Activated CD8-positive, alpha-beta memory T cell treated with anti-CD3 and anti-CD28 coated beads, Interleukin-2, amount 50 U/mL, for 4 hours (primary cell): ENCODE measurements at places on chromosomes 2 and 18.

DNA sequence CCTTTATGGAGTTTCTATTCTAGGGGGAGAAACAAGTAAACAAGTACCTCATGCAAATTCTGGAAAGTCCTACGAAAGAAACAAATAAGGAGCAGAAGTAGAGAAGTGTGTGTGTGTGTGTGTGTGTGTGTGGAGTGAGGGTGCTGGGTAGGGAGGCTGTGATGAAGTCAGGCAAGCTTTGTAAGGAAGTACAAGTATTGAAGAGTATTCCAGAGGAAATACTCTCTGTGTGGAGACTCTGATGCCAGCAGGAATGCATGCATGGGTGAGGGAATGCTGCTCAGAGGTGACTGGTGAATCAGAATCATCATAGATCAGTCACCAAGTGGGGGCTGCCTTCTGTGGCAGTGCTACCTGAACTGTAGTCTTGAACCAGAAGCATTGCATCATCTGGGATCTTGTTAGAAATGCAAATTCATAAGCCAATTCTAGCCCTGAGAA is 34.5 kb downstream of the SLC4A3 start:
- no peak for DNase-seq

DNA sequence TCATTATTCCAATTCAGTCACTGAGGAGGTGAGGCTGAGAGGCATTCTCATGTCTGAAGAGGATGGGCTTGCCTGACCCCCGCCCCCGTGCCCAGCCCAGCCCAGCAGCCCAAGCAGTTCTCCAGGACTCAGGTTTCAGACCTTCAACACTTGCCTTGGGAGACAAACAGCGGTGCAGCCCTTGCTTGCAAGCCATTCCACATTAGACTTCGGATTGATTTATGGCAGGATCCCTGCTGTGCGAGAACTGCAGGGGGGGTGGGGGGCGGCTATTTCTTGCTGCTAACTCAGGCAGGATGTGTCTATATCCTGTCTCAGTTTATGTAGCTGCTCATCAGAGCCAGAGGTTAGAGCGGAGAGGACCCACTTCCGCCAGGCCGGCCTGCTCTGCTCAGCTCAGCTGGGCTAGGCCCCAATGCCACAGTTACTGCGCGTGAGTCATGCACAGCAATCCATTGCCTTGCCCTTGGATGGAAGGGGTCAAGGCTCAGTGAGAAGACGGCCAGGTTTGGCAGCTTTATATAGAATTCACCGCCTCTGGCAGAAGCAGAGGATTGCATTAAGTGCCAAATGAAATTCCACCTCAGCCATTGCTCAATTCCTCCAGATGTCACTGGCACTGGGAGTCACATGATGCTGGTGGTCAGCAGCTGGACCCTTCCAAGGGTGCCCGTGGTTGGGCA is 1.8 kb downstream of the GYPC start:
- DNase-seq: peak; percentile 62

DNA sequence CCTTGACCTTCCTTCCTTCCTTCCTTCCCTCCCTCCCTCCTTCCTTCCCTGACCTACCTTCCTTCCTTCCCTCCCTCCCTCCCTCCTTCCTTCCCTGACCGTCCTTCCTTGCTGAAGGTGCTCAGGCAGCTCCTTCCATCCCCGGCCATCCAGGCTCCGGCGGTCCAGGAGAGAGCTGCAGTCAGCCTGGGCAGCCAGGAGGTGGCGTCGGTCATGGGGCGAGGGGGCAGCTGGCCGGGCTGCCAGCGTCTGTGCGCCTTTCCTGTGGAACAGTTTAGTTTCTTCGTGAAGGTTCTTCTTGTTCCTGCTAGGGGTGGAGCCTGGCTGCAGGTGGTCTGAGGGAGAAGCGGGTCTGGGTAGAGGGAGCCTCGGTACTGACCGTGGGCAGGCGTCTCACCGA is 15.7 kb downstream of the GPR35 start:
- DNase-seq: peak; percentile 27

DNA sequence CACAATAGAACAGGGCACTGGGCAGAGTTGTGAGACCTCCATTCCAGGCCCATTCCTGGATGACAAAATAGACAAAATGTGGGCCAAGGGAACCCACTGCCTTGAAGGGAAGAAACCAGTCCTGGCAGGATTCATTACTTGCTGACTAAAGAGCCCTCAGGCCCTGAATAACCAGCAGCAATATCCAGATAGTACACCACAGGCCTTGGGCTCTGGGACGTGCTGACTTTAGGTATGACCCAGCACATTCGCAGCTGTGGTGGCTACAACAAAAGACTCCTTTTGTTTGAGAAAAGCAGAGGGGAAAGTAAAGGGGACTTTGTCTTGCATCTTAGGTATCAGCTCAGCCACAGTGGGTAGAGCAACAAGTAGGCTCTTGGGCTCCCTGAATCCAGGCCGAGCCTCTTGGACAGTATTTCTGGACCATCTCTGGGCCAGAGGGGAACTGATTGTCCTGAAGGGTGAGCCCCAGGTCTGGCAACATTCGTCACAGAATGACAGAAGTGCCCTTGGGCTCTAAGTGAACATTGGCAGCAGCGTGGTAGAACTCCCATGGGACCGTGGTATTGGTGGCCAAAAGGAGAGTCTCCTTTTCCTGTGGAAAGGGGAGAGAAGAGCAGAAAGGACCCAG is 89.9 kb upstream of the CD226 start:
- DNase-seq: no peak

DNA sequence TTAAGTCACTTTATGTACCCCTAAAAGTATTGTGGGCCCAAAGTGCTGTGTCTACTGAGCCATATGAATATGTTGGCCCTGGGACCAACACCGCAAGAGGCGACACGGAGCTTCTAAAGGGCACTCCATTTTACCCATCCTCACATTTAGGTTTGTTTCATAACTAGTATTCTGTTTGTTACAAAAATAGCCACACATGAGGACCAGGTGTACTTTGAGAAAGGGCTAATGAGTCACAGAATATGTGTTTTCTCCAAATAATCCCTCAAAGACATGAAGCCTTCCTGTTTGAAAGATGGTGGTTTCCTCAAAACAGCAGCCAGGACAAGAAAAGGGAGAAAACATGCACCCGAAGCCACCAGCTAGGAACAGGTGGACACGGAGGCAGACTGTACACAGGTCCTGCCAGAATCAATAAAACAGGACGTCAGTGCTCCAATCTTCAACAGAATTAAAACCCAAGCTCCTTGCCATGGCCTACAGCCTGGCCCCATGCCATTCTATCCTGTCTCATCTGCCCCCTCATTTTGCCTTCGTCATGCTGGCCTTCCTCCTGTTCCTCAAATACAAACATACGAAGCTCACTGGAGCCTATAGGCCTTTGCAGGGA is 21.8 kb upstream of the GRB14 start:
- DNase-seq: no peak

DNA sequence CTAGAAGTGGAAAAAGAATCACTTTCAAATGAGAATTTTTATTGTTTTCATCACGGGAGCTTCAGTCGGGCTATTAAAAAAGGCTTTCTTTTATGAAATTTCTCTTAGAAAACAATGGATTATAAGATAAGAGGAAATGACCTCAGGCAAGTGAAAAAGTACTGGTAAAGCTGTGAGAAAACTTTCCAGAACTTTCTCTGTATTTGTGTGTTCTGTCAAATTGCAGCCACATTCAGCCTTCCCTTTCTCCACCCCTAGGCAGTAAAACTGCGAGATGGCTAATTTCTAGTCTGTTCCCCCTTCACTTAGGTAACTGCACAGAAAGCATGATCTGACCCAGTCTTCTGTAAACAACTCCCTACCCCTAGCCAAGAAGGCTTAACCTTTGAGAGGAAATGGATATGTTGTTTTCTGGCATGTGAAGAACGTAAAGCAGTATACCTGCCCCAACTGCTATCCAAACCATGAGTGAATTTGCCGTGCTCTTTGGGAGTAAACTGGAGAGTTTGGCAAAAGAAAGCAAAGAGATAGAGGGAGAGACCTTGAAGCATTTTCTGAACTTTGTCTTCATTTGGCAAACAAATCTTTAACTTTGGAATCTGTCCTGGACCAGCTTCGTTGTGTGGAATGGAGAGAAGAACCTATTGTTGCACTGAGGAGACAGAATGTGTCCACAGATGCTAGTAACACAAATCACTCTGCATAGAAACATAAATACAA is 105.4 kb downstream of the ETAA1 start:
- DNase-seq: no peak

GRCh38 chr18:22174341-22175145 is 5.2 kb downstream of the GATA6 start:
- no peak for DNase-seq

GRCh38 chr2:60337142-60337497 is 216.3 kb downstream of the BCL11A start:
- DNase-seq: no peak

GRCh38 chr2:19790291-19790690 is 111.5 kb downstream of the TTC32 start:
- DNase-seq: no peak

DNA sequence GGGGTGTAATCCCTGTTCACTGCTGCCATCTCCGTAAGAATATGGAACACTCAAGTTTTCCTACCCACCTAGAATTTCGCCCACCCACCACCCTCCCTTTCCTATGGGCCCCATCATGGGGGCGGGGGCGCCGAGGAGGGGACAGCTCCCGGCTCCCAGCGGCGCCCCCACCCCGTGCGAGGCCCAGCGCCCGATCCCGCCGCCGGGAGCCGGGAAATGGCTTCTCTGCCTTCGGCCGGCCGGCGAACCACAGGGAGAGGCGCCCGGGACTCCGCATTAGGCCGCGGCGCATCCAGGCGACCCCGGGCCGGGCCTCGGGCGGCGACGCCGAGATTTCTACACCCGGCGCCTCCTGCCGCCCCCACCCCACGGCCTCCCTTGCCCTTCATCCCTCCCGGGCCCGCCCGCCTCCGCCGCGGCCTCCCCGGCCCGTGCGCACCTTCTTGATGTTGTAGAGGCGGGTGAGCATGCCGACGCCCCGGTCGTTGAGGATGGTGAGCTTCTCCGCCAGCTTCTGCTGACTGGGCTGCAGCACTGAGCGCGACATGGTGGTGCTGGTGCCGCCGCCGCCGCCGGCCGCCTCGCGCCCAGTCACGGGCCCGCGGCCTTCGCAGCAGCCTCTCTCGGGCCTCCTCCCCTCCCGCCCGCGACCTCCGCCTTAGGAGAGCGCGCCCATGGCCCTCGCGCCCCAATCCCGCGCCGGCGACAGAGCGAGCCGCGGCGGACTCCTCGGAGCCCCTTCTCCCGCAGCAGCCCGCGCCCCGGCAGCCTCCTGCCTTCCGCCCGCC is 510 bp downstream of the NCKAP1 start:
- peak; percentile 43 for DNase-seq

DNA sequence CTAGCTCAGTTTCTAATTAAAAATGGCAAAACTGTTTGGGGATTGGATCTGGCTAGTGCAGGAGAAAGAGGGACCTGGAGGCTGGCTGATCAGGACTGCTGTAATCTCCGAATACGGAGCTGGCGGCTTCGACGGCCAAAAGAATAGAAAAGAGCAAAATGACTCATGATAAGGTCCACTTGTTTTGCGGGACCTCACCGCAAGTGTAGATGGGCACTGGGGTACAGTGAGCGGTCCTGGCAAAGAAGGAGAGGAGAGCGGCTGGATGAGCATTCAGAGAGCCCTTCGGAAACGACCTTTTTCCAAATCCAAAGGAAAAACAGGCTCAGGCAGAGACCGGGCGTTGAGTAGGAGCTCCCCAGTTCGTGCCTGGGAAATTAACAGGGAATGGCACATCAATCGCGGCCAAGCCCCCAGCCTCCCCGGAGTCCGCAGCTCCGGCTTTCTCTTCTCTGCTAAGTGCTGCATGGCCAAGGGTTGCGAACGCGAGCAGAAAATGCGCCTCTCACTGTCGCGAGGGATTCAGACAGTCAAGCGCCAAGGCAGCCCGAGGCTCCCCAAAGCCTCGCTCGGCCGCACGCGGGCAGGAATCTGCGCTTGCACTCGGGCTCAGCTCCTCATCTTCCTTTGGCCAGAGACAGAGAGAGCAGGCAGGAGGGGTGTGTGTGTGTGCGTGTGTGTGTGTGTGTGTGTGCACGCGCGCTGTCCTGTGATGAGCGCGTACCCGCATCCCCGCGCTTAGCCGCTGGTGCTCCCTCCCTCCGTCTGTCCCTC is 1.8 kb downstream of the DCC start:
- DNase-seq: no peak

DNA sequence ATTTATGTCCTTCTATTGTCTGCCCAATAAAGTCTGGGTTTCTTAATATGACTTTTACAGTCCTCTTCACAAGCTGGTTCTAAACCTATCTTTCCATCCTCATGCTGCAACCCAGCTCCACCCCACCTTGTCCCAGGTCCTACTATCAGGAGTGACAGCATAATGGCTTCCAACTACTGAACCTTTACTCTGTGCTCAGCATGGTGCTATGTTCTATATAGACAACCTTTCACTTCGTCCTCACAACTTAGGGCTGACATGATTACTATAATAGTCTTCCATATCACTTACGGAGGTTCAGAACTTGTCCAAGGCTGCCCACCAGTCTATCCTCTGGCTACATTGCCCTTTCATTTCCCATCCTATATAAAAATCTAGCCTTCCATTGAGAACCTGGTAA is 256.8 kb downstream of the ALK start:
- no peak for DNase-seq

DNA sequence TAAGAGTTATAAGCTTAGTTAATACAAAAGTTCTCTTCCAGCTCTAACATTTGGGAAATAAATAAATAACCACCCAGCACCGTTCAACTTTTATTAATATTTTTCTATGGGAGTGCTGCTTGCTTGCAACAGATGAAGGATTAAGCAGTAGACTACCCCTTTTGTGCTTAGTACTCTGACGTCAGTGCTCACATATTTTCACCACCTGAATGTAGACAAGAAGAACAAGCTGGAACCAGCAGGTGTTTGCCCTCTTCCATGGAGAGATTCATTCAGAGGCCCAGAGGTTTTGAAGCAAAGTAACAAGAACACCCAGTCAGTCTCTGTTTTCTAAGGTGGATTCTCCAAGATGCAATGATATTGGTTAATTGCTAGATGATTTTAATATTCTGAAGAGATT is 307.1 kb upstream of the PIK3C3 start:
- DNase-seq: no peak

- no peak for DNase-seq
These were observed 263.6 kb upstream of the SALL3 start for GRCh38 chr18:78716022-78716421.

- DNase-seq: no peak
These were observed 65.9 kb downstream of the MGAT5 start for GRCh38 chr2:134319596-134320254.

DNA sequence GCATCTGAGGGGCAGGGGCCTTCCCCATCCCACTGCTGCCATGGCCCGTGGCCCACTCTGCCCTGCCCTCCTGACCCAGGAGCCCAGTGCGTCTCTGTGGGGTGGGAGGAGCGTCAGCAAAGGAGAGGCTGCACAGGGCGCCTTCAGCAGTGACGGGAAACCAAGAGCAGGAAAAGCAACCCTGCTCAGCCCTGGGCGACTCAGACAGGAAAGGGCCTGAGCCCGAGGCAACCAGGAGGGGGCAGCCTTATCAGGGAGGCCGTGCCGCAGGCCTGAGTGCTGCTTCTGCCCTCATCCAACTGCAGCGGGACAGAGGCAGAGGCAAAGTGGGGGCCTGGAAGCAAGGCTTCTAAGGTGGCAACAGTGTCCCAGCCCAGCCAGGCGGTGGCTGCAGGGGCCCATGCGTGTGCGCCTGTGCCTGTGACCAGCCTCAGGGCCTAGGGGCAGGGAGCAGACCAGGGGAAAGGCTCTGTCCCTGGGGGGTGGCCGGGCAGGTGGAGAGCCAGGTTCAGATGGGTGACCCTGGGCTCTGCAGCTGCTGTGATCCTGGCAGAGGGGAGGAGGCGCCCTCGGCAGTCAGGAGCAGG is 23.3 kb upstream of the ALPI start:
- DNase-seq: no peak

GRCh38 chr2:219864154-219864553 is 236.7 kb downstream of the SLC4A3 start:
- DNase-seq: no peak
